ENCODE measurements at places on chromosomes 12 and 14. TPM values are rescaled to one million over a fixed set of nuclear protein-coding genes. Genes with fewer than 3 reads are reported as not detected.
A peak's percentile ranks its signal among the peaks of the same experiment; 100 is the strongest.

NDUFA9 gene
- 112 TPM for total RNA-seq

FAM186B gene
- total RNA-seq = 0.28 TPM

LMNTD1 gene
- 4.3 TPM for total RNA-seq

PGF gene
- 0.28 TPM for total RNA-seq

- peaks cover 11% of the 10 kb centered on the region for H3K4me1 ChIP-seq
- DNase-seq = no peak
- H3K27me3 ChIP-seq = peaks cover 18% of the 10 kb centered on the region
Observed at GRCh38 chr14:64685371-64686281, 18.6 kb upstream of the PLEKHG3 start.

DNA sequence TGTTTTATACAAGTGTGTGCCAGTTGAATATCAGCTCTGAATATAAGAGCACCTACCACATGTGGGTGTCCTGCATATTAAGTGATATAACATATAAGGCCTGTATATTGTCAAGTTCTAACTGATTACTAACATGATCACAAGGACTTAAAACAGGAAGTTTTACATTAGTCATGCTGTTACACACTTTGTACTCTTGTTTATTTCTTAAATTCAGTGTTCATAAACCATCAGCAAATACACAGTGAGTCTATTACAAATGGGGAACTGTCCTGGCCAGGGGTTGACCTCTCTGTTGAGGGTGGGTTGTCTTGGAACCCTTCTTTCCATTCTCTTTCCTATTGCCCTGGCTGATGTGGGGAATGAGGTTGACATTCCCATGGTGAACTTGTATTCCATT, 19.1 kb downstream of the HELB start:
- no peaks in the 10 kb centered on the region for H3K4me1 ChIP-seq
- DNase-seq = peak; percentile 17
- H3K4me3 ChIP-seq = no peak overlapping the region
- H3K36me3 ChIP-seq = peaks cover 2% of the 10 kb centered on the region
- H3K27me3 ChIP-seq = no peaks in the 10 kb centered on the region

GRCh38 chr14:102591372-102591943, 991 bp upstream of the RCOR1 start:
- H3K4me1 ChIP-seq = peaks cover 8% of the 10 kb centered on the region
- no peaks in the 10 kb centered on the region for H3K36me3 ChIP-seq
- H3K27me3 ChIP-seq = no peaks in the 10 kb centered on the region

DNA sequence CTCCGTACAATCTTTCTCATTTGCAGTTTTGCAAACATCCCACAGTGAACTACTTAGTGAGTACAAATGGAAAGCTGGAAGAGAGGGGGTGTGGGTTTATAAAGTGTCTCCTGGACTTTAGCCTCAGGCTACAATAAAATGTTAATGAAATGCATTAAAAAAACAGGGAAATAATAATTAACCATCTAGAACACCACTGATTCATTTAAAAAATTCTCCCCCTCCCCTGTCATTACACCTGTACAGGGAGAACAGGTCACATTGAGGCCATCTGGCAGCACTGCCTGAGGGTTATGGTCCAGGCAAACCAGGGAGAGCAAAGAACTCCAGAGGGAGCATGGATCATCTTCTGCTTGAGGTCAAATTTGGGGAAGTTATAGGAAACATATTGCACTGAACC, 96.3 kb downstream of the TSPAN8 start:
- no peaks in the 10 kb centered on the region for H3K36me3 ChIP-seq
- H3K4me1 ChIP-seq = no peaks in the 10 kb centered on the region
- no peak for DNase-seq
- no peak overlapping the region for H3K4me3 ChIP-seq

DNA sequence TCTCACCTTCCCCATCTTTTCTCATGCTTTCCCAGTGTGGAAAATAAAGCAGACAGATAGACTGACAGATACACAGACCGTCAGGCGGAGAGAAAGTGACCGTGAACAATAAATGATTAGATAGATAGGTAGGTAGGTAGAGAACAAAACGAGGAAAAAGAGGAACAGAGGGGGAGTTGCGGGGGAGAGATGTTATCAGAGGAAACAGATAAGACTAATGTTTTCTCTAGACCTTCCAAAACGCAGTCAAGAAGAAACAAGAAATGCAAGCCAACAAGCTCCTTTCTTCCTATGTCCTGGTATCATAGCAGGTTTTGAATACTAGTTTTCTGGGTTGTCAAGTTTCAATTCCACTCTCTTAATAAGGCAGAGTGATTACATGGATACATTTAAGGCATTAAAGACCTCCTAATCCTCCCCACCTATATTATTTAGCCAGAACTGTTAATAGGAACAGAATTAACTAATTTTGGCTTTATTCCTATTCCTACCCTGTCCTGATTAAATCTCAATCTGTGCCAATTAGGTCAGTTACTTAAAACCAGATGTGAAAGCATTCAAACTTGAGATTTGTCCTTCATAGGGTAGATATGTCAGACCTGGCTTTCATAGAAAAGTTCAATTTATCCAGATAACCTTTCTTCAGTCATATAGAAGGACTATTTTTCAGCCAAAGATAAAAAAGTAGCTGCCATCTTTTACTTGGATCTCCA, 89.0 kb upstream of the PTPRR start:
- no peaks in the 10 kb centered on the region for H3K4me1 ChIP-seq
- H3K36me3 ChIP-seq = no peaks in the 10 kb centered on the region
- no peak overlapping the region for H3K27ac ChIP-seq

DNA sequence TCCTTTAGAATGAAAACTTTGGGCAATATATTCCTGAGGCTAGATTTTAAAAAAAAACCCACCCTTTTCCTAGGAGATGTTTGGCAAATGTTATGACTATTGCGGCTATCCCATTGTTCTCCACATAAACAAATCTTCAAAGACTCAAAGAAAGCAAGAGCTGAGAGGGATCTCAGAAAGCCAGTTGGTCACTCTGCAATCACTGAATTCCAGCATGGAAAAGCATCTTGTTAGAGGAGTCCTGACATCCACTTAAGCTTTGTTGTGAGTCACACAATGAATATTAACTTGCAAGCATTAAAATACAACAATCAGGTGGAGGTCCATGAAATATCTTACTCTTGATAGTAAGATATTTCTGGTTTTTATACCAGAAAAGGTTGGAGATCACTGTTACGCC, 11.0 kb upstream of the PTPRB start:
- H3K27me3 ChIP-seq = no peaks in the 10 kb centered on the region
- peaks cover 5% of the 10 kb centered on the region for H3K4me1 ChIP-seq
- no peak overlapping the region for H3K4me3 ChIP-seq

All from IMR-90 (cell line).